ENCODE measurements at places on chromosomes 7 and 10. TPM values are rescaled to one million over a fixed set of nuclear protein-coding genes. Genes with fewer than 3 reads are reported as not detected.

- DNase-seq: no peak
These were observed 58.3 kb upstream of the SHH start for GRCh38 chr7:155870334-155871180.

- no peak for DNase-seq
These were observed 33.9 kb upstream of the TSPAN13 start for GRCh38 chr7:16719699-16720098.

GRCh38 chr7:90595801-90596670, at the start of gene CDK14:
TSS of gene CDK14 (plus strand) at chr7:90596321. CDS start at chr7:90596628, 307 bp downstream.
- peak; percentile 91 for DNase-seq

DNA sequence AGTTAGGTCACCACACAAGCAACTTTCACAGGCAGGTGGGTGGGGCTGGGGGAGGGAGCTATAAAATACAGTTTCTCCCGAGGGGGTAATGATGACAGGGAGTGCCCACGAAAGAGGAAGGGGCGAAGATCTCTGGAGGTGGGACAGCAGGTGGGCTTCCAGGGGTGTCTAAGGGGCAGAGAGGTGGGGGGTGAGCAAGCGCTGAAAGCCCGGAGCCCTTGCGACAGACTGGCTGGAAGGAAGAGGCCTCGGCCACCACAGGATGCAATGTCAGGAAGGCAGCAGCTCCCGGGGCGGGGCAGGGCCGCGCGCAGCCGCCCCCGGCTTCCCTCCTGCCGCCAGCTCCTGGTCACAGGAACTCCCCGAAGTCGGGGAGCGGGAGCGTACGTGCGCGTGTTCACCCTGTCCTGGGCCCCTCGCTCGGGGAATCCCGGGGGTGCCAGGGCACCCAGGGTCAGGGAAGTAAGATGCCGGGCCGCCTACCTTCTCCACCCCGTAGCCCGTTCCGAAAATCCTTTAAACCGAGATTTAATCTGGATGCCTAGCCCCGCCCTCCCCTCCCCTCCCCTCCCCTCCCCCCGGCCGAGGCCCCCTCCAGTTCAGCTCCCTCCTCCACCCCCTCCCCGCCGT, 105.2 kb upstream of the PPIF start:
- peak; percentile 60 for DNase-seq

GRCh38 chr7:44251881-44252280, 51.1 kb downstream of the YKT6 start:
- no peak for DNase-seq

DNA sequence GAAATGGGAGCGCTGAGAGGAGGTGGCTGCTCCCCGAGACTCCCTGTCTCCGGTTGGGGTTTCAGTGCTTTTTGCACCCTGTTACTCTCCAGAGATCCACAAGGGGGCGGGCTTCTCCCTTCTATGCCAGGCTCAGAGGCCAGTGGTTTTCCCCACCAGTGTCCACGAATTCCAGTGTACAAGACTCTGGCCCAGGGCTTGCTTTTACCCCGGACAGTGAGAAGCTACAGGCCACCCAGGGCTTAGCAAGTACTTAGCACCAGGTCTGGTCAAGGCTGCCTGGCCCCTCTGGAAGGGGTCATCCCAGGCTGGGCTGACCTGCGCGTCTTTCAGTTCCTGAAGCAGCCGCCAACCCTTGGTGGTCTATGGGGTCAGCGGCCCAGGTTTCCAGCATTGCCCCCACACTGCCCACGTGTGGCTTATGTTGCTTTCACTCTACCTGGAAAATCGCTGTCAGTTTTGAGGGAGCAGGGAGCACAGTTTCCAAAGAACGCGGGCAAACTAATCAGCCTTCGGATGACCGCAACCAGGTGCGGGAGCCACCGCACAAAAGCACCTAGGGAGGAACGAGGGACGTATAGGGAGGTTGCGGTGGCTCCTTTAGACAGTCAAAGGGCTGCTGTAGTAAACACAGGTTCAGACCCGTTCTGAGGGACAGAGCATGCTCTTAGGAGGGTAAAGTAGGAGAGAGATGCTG, 6.8 kb downstream of the CYP26A1 start:
- DNase-seq: peak; percentile 80

- DNase-seq: no peak
These were observed 11.9 kb upstream of the GTF2IRD1 start for GRCh38 chr7:74441801-74442200.

DNA sequence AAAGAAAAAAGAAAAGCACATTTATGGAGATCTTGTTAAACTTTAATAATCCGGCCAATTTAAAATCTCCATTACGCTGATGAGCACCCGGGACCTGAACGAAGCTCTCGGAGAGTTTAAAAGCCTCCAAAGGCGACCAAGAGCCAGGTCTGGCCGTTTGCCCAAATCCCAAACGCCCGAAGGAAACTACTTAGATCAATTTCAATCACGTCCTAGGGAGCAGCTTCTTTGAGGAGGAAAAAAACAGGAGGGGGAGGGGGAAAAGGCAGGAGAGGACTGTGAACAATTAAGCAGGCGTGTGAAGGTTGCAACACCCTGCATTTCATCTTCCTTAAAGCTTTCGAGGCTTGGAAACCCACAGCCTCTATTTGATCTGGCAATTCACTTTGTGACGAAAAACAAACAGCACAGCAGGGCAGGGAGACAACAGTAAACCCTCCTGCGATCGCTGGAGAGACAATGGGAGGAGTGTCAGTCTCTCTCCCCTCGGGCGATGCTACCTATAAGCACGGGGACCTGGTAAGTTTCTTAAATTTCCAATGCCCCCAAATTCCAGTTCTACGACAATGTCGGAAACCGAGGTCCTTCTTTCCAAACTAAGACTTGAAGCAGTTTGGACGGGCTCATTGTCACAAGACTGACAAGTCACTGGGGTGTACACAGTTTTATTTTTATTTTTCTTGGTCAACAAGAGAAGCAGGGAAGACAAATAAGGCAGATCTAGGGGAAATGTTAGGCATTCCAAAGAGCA, 1.2 kb downstream of the KLF6 start:
- peak; percentile 79 for DNase-seq

The NKX6-2 gene
- 0.24 TPM for total RNA-seq

The CDNF gene
- total RNA-seq: 2.2 TPM

The CPA4 gene
- not detected for total RNA-seq
